ENCODE measurements at places on chromosomes 16 and 17.

- no peak for DNase-seq
These were observed 13.6 kb downstream of the TMEM220 start for GRCh38 chr17:10716218-10716617.

GRCh38 chr16:52690468-52690867 is 143.5 kb upstream of the TOX3 start:
- DNase-seq, result no peak

GRCh38 chr16:27568077-27568476 is 18.1 kb downstream of the KATNIP start:
- no peak for DNase-seq

GRCh38 chr17:48330421-48330820 is 99.6 kb downstream of the SKAP1 start:
- no peak for DNase-seq

GRCh38 chr17:75652934-75653549 is 13.9 kb downstream of the RECQL5 start:
- DNase-seq, result no peak

DNA sequence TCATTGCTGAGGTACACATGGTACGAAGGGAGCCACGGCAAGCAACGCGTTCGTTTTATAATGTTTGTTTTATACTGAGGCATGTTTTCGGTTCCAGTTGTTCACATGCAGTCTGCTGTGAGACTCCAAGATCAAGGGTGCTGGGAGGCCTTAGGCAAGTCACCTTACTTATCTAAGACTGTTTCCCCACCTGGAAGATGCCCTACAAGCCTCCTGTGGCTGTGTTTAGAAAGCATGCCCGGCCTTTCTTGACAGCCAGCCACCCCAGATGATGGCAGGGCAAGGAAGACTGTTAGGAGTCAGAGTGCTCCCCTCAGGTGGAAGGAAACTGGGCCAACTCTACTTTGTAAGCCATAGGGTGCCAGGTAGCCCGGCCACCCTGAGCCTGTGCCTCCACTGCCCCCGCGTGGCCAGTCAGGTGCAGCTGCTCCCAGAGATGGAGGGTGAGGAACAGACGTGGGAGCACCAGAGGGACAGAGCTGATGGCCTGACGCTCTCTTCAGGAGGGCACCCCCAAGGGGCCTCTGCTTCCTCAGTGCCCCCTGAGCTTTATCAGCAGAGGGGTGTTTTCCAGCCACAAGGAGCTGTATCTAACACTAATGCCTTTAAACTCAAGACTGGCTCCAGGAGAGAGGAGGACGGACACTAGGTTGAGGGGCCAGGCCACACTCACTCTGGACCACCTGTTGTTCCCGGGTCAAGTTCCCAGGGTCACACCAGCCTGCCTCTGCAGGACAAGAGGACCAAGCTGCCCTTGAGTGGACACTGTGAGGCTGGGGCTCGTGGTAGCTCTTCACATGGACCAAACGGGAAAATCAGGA is 5.4 kb downstream of the NAT9 start:
- peak; percentile 56 for DNase-seq

DNA sequence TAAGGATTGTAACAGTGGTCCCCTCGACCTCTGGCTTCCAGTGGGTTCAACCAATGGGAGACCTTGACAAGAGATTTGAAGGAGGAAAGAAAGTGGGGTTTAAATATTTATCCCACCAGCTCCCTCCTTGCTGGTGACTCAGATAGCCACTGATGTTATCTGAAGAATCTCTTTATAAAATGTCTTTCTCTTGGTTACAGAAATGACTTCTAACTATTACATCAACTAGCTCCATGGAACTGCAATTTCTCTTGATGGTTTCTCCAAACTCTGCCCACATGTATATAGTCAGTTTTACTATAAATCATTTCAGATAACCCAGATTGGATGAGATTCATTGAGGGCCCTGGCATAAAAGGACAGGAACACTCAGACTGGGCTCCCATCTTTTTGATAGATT is 920.2 kb upstream of the SOX9 start:
- DNase-seq, result no peak

- DNase-seq, result no peak
These were observed 38.2 kb downstream of the CMTM4 start for GRCh38 chr16:66658143-66658859.

DNA sequence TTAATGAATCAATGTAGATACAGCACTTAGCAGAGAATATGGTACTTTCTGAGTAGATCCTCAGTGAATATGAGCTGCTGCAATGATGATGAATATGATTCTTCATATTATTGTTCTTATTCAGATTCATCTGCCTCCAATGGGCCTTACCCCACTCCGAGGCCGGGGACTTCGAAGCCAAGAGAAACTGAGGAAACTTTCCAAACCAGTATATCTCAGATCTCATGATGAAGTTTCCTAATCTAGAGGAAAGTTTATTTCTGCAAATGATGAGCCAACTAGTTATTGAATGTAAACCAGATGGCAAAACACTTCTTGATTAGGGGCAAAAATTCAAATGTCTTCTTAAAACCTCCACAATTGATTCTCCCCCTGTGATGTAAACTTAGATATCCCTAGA is 23.3 kb downstream of the LYRM1 start:
- DNase-seq, result no peak

- DNase-seq, result no peak
These were observed 95.6 kb upstream of the CDYL2 start for GRCh38 chr16:80899809-80900592.

DNA sequence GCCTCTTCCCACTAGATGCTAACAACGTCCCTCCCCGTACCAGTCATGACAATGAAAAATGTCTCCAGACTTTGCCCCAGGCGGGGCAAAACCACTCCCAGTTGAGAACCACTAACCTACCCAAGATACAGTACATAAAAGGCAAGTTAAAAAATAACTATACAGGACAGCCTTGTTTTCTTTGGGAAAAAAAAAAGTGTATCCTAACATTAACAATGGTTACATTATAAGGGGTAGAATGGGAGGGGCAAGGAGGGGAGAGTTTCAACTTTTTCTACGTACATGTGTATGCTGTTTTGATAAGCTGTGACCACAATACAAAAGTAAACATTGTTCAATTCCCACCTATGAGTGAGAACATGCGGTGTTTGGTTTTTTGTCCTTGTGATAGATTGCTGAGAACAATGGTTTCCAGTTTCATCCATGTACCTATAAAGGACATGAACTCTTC is 94.9 kb downstream of the TOX3 start:
- DNase-seq, result no peak
